Activated CD8-positive, alpha-beta T cell treated with anti-CD3 and anti-CD28 coated beads for 36 hours (primary cell): ENCODE measurements at places on chromosomes 16 and 17. TPM values are rescaled to one million over a fixed set of nuclear protein-coding genes. Genes with fewer than 3 reads are reported as not detected.

GRCh38 chr17:20300436-20300934, 166.9 kb downstream of the LGALS9B start:
- no peak for DNase-seq

DNA sequence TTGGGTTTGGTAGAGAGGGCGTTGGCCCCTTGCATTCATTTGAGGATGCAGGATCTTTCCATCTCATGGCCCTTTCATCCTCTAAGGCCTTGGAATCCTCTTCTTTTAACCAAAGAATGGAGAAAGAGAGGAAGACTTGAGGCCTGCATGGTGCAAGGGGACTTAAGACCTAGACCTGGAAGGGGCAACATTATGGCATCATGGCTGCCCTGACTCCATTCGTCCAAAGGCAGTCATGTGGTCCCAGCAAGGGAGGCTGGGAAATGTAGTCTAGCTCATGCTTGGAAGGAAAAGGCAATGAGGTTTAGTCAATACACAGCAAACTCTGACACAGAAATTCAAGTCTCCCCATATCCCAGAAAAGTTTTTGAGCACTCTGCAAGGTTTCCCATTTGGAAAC, 30.7 kb upstream of the CDRT4 start:
- peak; percentile 36 for DNase-seq

GRCh38 chr17:74386386-74386785, 19.1 kb downstream of the GPR142 start:
- no peak for DNase-seq

DNA sequence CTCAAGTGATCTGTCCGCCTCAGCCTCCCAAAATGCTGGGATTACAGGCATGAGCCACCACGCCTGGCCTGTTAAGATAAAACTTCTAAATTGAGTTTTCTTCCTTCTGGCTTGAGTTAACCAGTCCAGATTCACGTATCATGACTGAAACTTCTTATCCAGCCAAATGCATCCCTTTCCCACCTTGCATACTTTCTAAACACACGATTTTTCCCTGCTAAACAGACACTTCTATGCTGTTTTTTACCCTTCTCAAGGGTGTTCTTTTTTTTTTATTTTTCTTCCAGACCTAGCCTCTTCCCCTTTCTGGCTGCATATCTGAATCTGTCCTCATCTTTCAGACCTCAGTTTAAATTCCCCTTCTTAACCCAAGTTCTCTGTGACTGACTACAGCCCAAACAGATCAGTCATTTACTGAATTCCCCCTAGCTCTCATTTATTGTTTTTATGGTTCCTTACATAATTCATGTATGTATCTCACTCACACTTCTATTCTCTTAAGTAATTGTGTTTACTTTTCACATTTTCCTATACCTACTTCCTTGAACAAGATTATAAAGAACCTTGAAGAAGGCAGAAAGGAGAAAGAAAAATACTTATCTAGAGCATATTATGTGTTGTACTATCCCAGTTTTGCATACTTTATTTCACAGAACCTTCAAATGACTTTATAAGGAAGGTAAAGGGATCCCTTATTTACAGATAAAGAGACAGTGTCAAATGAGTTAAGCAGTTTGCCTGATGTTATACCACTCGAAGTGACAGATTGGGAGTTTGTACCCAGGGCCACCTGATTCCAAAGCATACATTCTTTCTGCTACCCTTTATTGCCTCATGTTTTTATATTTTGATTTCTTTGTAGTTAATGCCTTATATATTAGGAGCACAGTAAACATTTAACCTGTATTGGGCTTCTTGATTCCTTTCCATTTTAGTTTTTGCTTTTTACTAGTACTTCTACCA, 5.2 kb downstream of the EVI2B start:
- no peak for DNase-seq

GRCh38 chr17:32998111-32998886, 6.7 kb downstream of the SPACA3 start:
- peak; percentile 86 for DNase-seq

DNA sequence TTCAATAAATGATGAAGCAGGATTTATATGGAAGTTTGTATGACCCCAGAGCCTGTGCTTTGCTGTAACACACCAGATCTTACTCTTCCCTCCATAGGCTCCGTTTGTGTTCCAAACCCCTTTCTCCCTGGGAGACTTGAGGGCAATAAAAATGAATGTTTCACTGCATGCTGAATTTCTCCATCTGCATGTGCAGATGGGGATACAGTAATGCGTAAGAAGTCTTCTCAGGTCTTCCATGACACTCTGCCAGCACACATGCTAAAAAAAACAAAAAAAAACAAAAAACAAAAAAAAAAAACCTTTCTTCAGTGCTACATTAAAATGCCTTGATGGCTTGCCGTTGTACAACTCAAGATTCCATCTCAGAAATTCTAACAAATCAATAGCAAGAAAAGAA, 170.2 kb upstream of the ANKFN1 start:
- no peak for DNase-seq

EPX gene
- total RNA-seq: not detected

RAB37 gene
- 6.7 TPM for total RNA-seq

CD300LG gene
- not detected for total RNA-seq

TBC1D3C gene
- total RNA-seq: not detected

DYNLRB2 gene
- total RNA-seq: not detected

VWA3A gene
- total RNA-seq: not detected
